ENCODE measurements at places on chromosomes 13 and 19. TPM values are rescaled to one million over a fixed set of nuclear protein-coding genes. Genes with fewer than 3 reads are reported as not detected.

Gene CCDC122
- 2.5 TPM for total RNA-seq

Gene CEACAM7
- not detected for total RNA-seq

- H3K4me3 ChIP-seq, result peak overlapping the region; percentile 79
- H3K27me3 ChIP-seq, result no peaks in the 10 kb centered on the region
- peaks cover 21% of the 10 kb centered on the region for H3K4me1 ChIP-seq
- no peak for DNase-seq
- peaks cover 4% of the 10 kb centered on the region for H3K36me3 ChIP-seq
- peak overlapping the region; percentile 12 for H3K27ac ChIP-seq
Observed at GRCh38 chr19:1865172-1866010, 2.0 kb upstream of the KLF16 start.

- peaks cover 35% of the 10 kb centered on the region for H3K27me3 ChIP-seq
- peak overlapping the region; percentile 93 for H3K4me3 ChIP-seq
- no peak overlapping the region for H3K27ac ChIP-seq
- no peaks in the 10 kb centered on the region for H3K36me3 ChIP-seq
Observed at GRCh38 chr19:47729799-47730520, 15.4 kb upstream of the NOP53 start.

- no peaks in the 10 kb centered on the region for H3K4me1 ChIP-seq
- H3K27me3 ChIP-seq, result no peaks in the 10 kb centered on the region
- no peak overlapping the region for H3K4me3 ChIP-seq
- H3K27ac ChIP-seq, result no peak overlapping the region
Observed at GRCh38 chr13:75661443-75661842, 25.3 kb downstream of the LMO7 start.

- no peaks in the 10 kb centered on the region for H3K4me1 ChIP-seq
- H3K27ac ChIP-seq, result no peak overlapping the region
Observed at GRCh38 chr13:100946588-100946987, 272.0 kb upstream of the TMTC4 start.

GRCh38 chr19:54172471-54173358 is at the start of gene TMC4:
Gene TMC4 (minus strand): TSS chr19:54173160. CDS start chr19:54173117, 43 bp downstream.
- no peak within 1 kb of the TSS for H3K4me3 ChIP-seq
- no peak for DNase-seq
- H3K4me1 ChIP-seq, result peaks cover 6% of the 10 kb centered on the region
- H3K27me3 ChIP-seq, result no peaks in the 10 kb centered on the region
- H3K27ac ChIP-seq, result no peak within 1 kb of the TSS
